Muscle of back (tissue), 13 donors: ENCODE measurements at places on chromosomes 2 and 18. TPM values are rescaled to one million over a fixed set of nuclear protein-coding genes. Genes with fewer than 3 reads are reported as not detected.

GRCh38 chr2:59073286-59073685, 832.2 kb upstream of the FANCL start:
- DNase-seq = no peak

DNA sequence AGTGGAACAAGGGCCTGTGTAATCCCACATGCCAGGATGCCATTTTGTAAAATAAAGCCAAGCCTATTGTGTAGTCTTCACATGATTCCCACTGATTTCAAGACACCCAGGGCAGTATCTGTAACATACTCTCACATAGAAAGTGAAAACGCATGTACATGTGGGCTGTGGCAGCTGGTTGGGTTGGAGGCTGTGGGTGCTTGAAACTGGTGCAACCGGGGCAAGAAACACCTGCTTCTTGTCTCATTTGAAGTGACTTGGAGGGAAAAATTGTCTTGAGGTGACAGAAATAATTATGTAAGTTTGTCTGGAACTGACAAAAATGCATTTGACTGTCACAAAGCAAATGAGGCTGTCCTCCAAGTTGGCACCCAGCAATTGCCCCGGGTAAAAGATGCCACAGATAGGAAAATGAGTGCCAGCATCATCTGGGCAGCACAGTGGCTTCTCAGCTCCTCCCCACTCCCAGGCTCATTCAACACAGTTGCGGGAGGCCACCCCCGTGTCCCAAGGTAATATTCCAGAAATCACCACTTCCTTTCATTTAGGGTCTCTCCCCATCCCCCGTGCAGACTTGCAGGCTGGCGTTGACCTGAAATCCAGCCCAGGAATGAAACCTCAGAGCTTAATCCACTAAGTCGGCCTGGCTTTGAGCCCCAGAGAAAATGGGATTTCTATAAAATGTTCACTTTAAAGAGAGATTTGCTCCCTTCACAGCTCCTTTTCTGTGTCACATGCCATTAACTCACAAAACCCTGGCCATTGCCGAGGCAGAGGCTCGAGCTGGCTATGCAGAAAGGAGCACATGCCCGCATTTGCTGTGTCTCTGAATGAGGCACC, 293.9 kb upstream of the PARD3B start:
- DNase-seq = no peak

Gene KCNE4
- 6.0 TPM for polyA plus RNA-seq

DNA sequence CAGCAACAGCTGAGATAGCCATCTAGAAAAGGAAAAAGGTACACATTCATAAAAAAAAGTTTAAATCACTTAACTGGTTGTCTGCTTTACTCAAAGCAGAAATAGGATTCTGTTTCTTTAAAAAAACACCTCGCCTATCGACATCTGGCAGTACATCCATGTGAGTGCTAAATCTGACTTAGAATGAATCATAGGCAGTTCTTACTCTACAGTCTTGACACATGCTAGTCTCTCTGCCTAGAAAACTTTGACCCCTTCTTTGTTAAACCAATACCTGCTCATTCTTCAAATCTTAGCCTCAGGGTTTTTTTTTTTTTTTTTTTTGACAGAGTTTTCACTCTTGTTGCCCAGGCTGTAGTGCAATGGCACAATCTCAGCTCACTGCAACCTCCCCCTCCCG, 37.1 kb upstream of the GPR75 start:
- peak; percentile 8 for DNase-seq

Gene TUBB8B
- not detected for polyA plus RNA-seq

Gene SLC4A3
- 6.1 TPM for polyA plus RNA-seq

DNA sequence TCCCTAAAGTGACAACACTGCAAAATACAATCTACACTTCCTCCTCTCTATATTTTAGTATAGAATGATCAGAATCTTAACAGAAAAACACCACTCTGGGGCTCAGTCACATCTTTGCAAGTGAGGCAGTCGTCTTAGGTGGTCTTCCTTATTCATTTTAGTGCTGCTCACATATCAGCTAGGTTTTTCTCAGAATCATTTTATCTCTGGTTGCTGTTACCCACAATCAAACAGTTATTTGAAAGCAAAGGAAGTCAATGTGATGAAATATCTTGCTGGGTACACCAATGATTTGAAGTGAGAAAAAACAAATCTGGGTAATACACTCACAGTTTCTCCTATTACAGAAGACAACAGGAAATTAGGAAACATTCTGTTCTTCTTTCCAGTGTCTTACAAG, 275.2 kb downstream of the DSEL start:
- DNase-seq = no peak

- peak; percentile 87 for DNase-seq
These were observed 77.5 kb downstream of the OSBPL6 start for GRCh38 chr2:178271629-178272333.

GRCh38 chr2:149364839-149365238, 34.5 kb downstream of the LYPD6 start:
- DNase-seq = no peak

DNA sequence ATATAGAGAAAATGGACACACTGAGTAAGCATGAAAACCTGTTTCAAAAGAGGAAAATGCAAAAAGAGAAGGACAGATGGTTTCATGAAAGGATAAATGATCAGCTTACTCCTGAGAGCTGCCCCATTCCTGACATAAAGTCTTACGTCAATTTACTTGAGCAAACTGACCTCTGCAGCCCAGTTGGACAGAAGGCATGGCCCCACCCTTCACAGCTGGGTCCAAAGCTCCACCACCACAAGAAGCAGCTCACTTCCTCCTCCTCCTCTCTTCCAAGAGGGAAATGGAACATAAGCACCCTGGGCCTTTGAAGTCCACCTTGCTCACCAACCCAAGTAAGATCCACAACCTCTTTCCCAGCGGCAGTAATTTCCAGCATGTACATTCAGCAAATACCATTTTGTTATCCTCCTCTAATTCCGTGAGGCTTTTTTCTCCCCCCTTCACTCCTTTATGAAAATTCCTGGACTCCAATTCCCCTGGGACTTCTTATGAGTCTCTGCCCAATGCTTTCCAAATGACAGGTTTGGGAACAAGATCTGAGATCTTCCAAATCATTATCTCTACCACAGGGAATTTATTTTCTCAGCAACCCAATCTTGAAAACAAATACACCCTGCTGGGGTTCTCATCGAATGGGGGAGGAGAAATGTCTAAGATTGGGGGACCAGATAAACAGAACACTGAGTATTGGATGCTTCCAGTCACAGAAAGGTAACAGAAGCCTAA, 10.1 kb downstream of the COL4A4 start:
- DNase-seq = no peak

Gene PRKAG3
- 23.5 TPM for polyA plus RNA-seq

Gene STK36
- 29.3 TPM for polyA plus RNA-seq

- no peak for DNase-seq
These were observed 47.5 kb downstream of the CHRNA1 start for GRCh38 chr2:174716785-174717184.

- DNase-seq = no peak
These were observed 90.0 kb upstream of the SIX3 start for GRCh38 chr2:44851518-44851917.

DNA sequence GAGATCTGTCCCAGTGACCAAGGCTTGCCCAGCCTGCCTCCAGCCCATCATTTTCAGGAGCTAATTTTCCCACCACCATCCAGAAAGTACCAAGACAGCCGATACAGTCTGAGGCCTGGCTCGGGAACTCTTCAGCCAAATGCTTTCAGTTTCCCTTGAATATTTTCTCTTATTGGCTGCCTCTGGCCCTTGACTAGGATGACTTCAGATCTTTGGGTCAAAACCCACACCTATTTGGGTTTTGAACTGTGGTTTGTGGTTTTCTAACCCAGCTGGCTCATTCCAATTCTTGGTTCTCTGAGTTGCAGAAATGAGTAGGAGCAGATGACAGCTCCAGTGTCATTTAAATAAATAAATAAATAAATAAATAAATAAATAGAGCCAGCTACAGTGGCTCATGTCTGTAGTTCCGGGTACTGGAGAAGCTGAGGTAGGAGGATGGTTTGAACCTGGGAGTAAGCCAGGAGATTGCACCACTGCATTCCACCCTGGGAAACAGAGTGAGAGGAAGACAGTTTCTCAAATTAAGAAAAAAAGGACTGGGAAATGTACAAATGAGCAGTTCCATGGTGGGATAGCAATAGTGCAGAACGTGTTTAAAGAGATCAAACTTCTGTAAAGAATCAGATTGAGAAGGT, 465.0 kb upstream of the SOX11 start:
- no peak for DNase-seq

Gene LIMS3
- 1.7 TPM for polyA plus RNA-seq

GRCh38 chr2:98570356-98570755, 38.0 kb downstream of the COA5 start:
- DNase-seq = no peak

DNA sequence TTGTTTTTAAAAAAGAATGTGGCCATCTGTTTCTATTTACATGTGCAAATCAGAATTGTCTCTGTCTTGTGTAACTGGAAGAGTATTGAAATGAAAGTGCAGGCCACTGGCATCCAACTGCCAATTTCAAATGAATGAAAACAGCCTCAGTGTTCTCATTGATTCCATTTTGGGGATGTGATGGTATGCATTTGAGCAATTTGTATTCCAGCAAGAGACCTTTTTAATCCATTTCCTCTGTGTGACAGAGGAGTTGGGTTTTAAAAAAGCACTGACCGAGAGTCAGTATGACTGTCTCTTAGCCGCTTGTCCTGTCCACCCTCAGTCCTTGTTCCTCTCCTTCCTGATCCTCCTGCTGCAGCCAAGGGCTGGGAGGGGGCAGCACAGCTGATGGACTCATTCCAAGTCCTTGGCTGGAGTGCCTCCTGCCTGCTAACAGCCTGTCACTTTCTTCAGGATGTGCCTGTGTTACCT, 50.0 kb downstream of the ASAP2 start:
- no peak for DNase-seq

Gene SLC9A2
- 1.6 TPM for polyA plus RNA-seq

- peak; percentile 60 for DNase-seq
These were observed 638 bp downstream of the ZNF521 start for GRCh38 chr18:25351280-25351775.

DNA sequence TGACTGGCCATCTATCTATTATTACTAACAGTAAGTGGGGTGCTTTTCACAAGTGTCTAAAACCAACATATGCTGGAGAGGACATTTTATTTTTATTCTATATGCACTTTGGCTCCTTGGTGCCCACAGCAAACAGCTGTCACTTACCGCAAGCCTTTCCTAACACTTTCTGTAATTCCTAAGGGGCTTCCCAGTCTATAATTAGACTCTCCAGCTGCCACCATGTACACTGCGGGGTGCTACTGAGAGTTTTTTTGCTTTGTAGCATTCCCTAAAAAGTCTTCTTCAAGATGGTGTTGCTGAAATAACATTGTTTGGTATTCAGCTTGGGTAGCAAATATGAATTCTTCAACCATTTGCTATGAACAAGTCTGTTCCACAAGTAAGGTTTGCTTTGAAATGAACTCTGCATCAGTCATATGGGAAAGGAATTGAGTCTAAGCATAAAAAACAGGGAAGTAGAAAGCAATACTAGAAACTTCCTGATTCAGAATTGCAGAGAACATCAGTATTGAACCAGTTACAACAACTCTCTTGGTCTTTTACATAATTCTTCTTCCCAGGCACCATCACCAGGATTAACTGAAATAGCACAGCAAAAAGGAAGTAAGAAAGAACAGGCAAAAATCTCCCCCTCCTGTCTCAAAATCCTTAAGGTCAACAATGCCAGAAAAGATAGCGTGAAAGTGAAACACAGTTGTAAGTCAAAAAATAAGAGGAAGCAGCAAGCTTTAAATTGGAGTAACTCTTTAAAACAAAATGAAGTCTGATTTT, 28.6 kb downstream of the EPB41L3 start:
- DNase-seq = peak; percentile 41

GRCh38 chr18:47285456-47285855, 34.0 kb upstream of the SKOR2 start:
- DNase-seq = no peak

DNA sequence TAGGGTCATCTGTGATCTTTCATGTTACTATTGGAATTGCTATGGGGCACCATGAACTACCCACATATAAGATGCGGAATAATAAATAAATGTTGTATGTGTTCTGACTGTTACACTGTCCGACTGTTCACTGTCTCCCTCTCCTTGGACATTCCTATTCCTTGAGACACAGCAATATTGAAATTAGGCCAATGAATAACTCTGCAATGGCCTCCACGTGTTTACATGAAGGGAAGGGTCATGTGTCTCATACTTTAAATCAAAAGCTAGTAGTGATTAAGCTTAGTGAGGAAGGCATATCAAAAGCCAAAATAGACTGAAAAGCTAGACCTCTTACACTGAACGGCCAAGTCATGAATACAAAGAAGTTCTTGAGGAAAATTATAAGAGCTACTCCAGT, 751.3 kb downstream of the SOCS6 start:
- no peak for DNase-seq

Gene WNT6
- not detected for polyA plus RNA-seq

DNA sequence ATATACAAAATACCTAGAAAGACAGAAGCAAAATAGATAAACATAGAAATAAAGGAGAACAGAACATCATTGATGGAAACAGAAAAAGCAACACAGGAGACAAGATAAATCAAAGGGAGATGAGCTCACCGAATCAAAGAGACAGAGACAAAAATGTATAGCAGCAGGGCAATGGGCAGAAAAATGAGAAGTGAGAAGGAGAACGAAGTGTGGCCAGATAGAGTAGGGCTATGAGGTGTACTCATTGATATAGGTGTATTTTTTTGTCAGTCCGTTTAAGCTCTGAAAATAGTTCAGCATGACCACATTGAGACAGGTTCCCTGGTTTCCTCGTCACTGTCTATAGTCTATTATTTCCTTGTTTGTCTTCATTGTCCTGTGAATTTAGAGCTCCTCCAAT, 55.1 kb downstream of the SP100 start:
- DNase-seq = no peak

DNA sequence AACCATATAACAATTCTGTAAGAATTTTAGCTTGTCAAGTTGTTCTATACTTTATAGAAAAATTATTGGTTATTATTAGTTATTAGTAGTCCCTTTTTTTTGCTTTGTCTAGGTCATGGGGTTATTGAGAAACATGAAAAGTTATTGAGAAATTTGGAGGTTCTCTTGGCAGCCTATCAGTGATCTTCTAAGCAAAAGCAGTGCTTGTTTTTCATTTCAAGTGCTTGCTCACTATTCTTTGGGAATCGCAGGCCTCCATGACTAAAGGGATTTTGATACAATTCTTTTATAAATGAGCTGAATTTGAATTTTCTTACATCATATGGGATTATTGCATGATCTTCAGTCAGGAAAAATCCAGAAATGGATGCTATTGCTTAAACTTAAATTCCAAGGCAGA, 25.8 kb downstream of the PLEKHA3 start:
- no peak for DNase-seq

- no peak for DNase-seq
These were observed 87.1 kb downstream of the ITGB1BP1 start for GRCh38 chr2:9336241-9336575.

GRCh38 chr2:8346706-8347430, 335.0 kb upstream of the ID2 start:
- no peak for DNase-seq

Gene CENPA
- 6.6 TPM for polyA plus RNA-seq

DNA sequence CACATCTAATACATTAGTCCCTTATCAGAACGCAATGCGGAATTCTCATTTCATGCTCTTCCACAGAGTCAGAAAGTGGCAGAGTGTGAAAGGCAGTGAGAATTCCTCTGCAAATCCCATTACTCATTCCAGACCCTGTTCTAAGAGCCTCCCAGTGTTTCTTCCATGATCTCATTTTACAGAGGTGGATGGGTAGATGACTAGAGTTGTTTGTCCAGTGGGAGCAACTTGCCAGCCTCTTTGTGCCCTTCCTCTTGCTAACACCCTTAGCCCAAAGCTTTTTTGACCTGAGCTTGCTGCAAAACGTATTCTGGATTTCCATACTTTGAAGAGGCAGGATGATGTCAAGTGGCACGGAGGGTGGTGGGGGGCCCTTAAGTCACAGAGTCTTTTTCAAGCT, 467.7 kb upstream of the RGPD4 start:
- no peak for DNase-seq
